Sigmoid colon (tissue), 7 donors: ENCODE measurements at places on chromosomes 2 and 18. TPM values are rescaled to one million over a fixed set of nuclear protein-coding genes. Genes with fewer than 3 reads are reported as not detected.

The SPHKAP gene
- 0.33 TPM for total RNA-seq

The BCL2 gene
- total RNA-seq = 11.3 TPM

The DUSP19 gene
- 5.0 TPM for total RNA-seq

The LAMA3 gene
- 14.1 TPM for total RNA-seq

The PAIP2B gene
- 12.5 TPM for total RNA-seq

The CDH2 gene
- total RNA-seq = 6.2 TPM

The PDE1A gene
- total RNA-seq = 35.3 TPM

The CYP27A1 gene
- total RNA-seq = 27.2 TPM

The NYAP2 gene
- not detected for total RNA-seq

The EN1 gene
- total RNA-seq = not detected

The CYBRD1 gene
- 193 TPM for total RNA-seq

The SPR gene
- 35.0 TPM for total RNA-seq

The CRIM1 gene
- total RNA-seq = 148 TPM

The CTAGE1 gene
- not detected for total RNA-seq

The BOK gene
- 112 TPM for total RNA-seq

The IFIH1 gene
- total RNA-seq = 11.1 TPM
